Common myeloid progenitor, CD34-positive (primary cell): ENCODE measurements at places on chromosomes 13 and 19.

DNA sequence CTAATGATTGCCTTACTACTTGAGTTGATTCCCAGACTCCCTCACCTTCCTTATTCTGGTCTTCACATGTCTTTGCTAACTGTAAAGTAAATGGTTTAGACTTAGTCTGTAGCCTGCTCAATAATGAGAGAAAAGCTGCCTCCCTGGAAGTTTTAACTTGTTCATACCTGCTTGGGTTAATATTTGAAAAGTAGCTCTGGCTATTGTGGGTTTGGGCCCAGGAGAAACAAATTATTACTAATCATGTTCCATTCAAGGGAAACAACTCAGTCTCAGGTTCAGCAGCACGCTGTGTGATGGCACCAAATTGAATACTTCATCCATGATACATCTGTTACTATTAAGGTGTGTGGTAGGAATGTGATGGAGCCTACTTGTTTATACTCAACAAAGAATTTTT lies 75.0 kb downstream of the ZMYM2 start:
- H3K36me3 ChIP-seq = peaks cover 24% of the 10 kb centered on the region
- no peak for DNase-seq
- no peaks in the 10 kb centered on the region for H3K27me3 ChIP-seq
- H3K27ac ChIP-seq = no peak overlapping the region
- H3K4me3 ChIP-seq = no peak overlapping the region

DNA sequence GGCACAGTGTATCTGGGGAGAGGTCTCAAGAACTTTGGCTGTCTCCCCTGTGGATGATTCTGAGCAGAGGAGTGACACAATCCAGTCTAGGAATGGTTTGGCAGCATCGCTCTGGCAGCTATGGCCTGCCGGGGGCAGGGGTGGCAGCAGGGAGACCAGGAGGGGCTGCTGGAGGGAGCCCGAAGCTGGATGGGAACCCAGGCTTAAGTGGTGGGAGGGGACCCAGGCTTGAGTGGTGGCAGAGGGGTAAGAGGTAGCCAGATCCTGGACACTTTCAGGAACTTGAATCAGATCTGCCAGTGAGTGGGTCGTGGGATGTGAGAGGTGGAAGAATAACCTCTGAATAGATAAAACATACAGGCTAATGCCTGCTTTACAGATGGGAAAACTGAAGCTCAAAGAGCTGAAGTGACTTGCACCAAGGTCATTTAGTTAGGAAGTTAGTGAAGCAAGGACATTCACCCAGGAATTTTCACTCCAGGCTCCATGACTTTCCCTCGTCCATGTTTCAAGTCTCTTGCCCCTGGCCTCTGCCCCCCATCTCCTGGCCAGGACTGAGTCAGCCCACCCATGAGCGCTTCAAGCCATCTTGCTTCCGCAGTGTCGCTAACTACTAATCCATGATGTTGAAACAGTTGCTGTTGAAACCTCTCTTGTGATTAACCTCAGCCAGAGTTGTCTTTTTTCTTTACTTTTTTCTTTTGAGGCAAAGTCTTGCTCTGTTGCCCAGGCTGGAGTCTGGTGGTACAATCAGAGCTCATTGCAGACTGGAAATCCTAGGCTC lies 29.9 kb upstream of the C1QTNF9 start:
- no peaks in the 10 kb centered on the region for H3K27me3 ChIP-seq
- no peak overlapping the region for H3K4me3 ChIP-seq
- H3K27ac ChIP-seq = no peak overlapping the region
- peaks cover 10% of the 10 kb centered on the region for H3K4me1 ChIP-seq

GRCh38 chr19:51407511-51408131 lies 9.8 kb downstream of the SIGLEC10 start:
- peak; percentile 84 for DNase-seq
- H3K4me3 ChIP-seq = no peak overlapping the region
- H3K27ac ChIP-seq = no peak overlapping the region
- H3K27me3 ChIP-seq = no peaks in the 10 kb centered on the region
- H3K4me1 ChIP-seq = peaks cover 33% of the 10 kb centered on the region

DNA sequence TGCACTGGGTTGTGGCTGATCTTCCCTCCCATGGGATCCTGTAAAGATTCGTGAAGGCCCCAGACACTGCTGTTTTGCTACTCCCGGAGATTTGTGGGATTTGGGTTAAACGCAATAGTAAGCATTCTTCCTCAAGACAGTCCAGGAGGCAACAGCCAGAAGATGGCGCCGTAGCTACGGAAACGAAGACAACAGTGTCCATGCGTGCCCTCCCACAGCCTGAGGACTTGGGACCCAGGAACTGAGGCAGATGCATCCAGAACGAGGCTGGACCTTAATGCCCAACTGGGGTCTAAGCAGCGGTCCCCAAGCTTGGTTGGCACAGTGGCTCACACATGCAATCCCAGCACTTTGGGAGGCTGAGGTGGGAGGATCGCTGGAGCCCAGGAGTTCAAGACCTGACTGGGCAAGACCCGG lies 57.6 kb upstream of the ZNF507 start:
- H3K27me3 ChIP-seq = peaks cover 27% of the 10 kb centered on the region
- no peaks in the 10 kb centered on the region for H3K4me1 ChIP-seq
- no peaks in the 10 kb centered on the region for H3K36me3 ChIP-seq
- H3K27ac ChIP-seq = no peak overlapping the region
- H3K4me3 ChIP-seq = no peak overlapping the region
- DNase-seq = peak; percentile 10

GRCh38 chr19:46844067-46844489 lies 6.6 kb downstream of the AP2S1 start:
- DNase-seq = no peak
- H3K27ac ChIP-seq = no peak overlapping the region
- no peaks in the 10 kb centered on the region for H3K4me1 ChIP-seq
- no peaks in the 10 kb centered on the region for H3K27me3 ChIP-seq
- no peak overlapping the region for H3K4me3 ChIP-seq

DNA sequence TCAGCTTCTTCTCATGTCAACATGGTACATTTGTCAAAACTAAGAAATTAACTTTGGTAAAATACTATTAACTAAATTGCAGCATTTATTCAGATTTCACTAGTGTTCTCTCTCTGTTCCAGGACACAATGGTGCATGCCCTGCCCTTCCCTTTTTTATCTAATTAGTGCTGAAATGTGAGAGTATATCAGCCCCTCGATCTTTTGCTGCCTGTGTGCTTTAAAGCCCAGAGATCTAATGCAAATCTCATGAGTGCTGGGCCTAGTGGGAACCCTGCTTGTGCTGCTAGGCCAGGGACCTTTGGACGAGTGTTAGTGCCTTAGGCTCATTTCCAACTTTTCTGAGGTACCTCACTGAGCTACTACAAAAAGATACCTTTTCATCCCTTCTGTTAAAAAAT lies 221.1 kb upstream of the EDNRB start:
- DNase-seq = no peak
- no peaks in the 10 kb centered on the region for H3K27me3 ChIP-seq
- H3K27ac ChIP-seq = no peak overlapping the region

DNA sequence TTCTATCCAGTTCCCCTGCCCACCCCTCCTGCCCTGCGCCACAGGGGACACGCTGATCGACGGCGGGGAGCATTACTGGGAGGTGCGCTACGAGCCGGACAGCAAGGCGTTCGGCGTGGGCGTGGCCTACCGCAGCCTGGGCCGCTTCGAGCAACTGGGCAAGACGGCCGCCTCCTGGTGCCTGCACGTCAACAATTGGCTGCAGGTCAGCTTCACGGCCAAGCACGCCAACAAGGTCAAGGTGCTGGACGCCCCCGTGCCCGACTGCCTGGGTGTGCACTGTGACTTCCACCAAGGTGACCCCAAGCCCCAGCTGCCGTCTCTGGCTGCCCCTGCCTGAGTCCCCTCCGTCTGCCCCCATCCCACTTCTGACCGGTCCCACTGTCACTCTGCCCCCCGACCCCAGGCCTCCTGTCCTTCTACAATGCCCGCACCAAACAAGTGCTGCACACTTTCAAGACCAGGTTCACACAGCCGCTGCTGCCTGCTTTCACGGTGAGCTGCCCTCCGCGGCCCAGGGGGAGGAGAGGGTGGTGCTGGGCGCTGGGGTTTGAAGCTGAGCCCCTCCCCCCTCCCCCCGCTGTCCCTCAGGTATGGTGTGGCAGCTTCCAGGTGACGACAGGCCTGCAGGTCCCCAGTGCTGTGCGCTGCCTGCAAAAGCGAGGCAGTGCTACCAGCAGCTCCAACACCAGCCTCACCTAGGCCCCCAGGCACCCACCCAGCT lies 15.5 kb downstream of the STAP2 start:
- no peak overlapping the region for H3K27ac ChIP-seq
- H3K36me3 ChIP-seq = no peaks in the 10 kb centered on the region
- no peak overlapping the region for H3K4me3 ChIP-seq
- no peak for DNase-seq
- H3K4me1 ChIP-seq = peaks cover 22% of the 10 kb centered on the region

- no peaks in the 10 kb centered on the region for H3K27me3 ChIP-seq
- H3K27ac ChIP-seq = no peak overlapping the region
- H3K36me3 ChIP-seq = no peaks in the 10 kb centered on the region
- H3K4me3 ChIP-seq = no peak overlapping the region
Observed at GRCh38 chr19:33280351-33280921, 21.9 kb downstream of the CEBPA start.

GRCh38 chr13:19882231-19882630 lies 18.8 kb upstream of the ZMYM5 start:
- no peak for DNase-seq
- H3K4me1 ChIP-seq = no peaks in the 10 kb centered on the region
- H3K36me3 ChIP-seq = no peaks in the 10 kb centered on the region
- H3K4me3 ChIP-seq = no peak overlapping the region
- H3K27me3 ChIP-seq = no peaks in the 10 kb centered on the region

GRCh38 chr13:98214008-98214643 lies 37.1 kb upstream of the RNF113B start:
- DNase-seq = no peak
- H3K27me3 ChIP-seq = peaks cover 5% of the 10 kb centered on the region
- no peaks in the 10 kb centered on the region for H3K36me3 ChIP-seq
- H3K4me1 ChIP-seq = no peaks in the 10 kb centered on the region

- DNase-seq = peak; percentile 17
- peaks cover 14% of the 10 kb centered on the region for H3K4me1 ChIP-seq
- no peak overlapping the region for H3K27ac ChIP-seq
- H3K36me3 ChIP-seq = no peaks in the 10 kb centered on the region
- no peak overlapping the region for H3K4me3 ChIP-seq
Observed at GRCh38 chr13:40389081-40389641, 277.3 kb downstream of the FOXO1 start.

DNA sequence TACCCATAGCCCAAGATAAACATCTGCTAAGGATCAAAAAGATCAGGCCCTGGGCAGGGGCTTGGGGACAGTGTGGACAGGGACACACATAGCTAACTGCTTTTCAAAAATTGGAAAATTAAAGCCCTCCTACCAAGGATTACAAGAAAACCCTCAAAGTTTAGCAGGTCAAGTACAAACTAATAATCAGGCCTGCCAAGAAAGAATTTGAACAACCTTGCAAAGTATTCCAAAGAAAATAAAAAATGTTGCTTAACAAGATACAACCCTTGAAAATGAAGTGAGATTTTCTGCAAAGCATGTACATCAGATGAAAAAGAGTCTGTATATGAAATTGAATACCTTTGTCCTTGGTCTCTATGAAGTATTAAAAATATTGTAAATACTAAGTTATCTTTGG lies 67.3 kb downstream of the KLF12 start:
- no peak overlapping the region for H3K27ac ChIP-seq
- H3K36me3 ChIP-seq = no peaks in the 10 kb centered on the region
- no peak overlapping the region for H3K4me3 ChIP-seq

GRCh38 chr19:10120538-10121189 lies 965 bp upstream of the EIF3G start:
- no peak overlapping the region for H3K4me3 ChIP-seq
- H3K4me1 ChIP-seq = peaks cover 12% of the 10 kb centered on the region
- peaks cover 18% of the 10 kb centered on the region for H3K36me3 ChIP-seq
- H3K27me3 ChIP-seq = no peaks in the 10 kb centered on the region
- no peak for DNase-seq
- H3K27ac ChIP-seq = no peak overlapping the region

- H3K4me1 ChIP-seq = no peaks in the 10 kb centered on the region
- no peaks in the 10 kb centered on the region for H3K36me3 ChIP-seq
- H3K27ac ChIP-seq = no peak overlapping the region
- H3K27me3 ChIP-seq = no peaks in the 10 kb centered on the region
Observed at GRCh38 chr13:22256111-22256639, 585.3 kb downstream of the FGF9 start.

DNA sequence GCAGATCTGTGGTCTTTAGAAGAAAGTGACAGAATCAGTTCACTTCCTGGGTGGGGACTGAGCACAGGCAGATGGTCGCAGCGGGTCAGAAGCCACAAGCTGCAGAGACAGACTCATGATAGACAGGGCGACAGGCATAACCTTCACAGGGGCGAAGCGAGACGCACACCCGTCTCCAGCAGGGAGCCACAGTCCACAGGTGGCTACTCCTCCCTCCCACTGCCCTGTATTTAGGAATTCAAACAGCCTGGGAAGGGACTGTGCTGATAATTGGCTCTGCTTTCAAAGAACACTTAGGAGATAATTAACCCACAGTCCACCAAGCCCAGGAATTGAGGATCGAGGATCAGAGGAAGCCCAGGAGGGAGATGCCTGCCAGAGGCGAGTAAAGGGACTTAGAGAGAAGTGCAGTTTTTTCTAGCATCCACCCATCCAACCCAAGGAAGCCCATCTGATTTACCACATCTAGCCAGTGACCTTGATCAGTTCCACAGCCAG lies 23.2 kb downstream of the RFX2 start:
- peak overlapping the region; percentile 70 for H3K27ac ChIP-seq
- H3K4me1 ChIP-seq = peaks cover 8% of the 10 kb centered on the region
- H3K27me3 ChIP-seq = peaks cover 5% of the 10 kb centered on the region
- H3K4me3 ChIP-seq = no peak overlapping the region

DNA sequence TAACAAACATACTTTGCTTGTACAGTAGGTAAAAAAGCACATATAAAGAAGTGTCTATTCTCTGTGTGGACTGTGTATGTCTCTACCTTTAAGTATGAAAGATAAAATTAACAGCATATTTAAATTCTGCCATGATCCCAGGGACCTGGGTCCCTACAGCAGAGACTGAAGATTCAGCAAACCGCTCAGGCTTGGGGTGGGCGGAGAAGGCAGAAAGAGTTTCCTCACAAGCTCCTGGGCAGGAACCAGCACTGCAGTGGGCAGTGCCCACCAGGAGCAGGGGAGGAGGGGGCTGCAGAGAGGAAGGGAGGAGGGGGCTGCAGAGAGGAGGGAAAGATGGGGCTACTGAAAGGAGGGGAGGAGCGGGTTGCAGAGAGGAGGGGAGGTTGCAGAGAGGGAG lies 44.6 kb upstream of the GRTP1 start:
- no peak overlapping the region for H3K27ac ChIP-seq
- no peak overlapping the region for H3K4me3 ChIP-seq
- H3K27me3 ChIP-seq = no peaks in the 10 kb centered on the region
- peaks cover 16% of the 10 kb centered on the region for H3K4me1 ChIP-seq
- no peaks in the 10 kb centered on the region for H3K36me3 ChIP-seq

DNA sequence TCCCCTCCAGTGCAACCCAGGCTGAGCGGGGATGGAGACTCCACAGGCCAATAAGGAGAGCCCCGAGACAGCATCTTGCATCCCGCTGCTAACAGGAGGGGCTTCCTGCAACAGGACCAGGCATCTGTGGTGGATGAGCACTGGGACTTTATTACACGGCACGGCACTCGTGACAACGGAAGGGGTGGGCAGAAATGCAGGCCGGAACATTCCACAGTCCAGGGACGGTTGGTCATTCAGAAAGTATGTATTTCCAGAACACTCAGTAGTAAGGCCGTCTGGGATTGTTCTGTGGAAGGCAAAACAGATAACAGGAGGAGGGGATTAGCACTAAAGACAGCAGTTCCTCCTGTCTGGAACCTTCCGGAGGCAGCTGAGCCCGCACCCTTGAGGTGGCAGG lies 3.3 kb upstream of the TM6SF2 start:
- H3K36me3 ChIP-seq = peaks cover 27% of the 10 kb centered on the region
- H3K4me1 ChIP-seq = peaks cover 2% of the 10 kb centered on the region
- no peak for DNase-seq
- H3K27ac ChIP-seq = no peak overlapping the region

GRCh38 chr19:13093407-13094105 lies 9.1 kb downstream of the LYL1 start:
- H3K27ac ChIP-seq = no peak overlapping the region
- H3K27me3 ChIP-seq = no peaks in the 10 kb centered on the region
- no peaks in the 10 kb centered on the region for H3K36me3 ChIP-seq
- DNase-seq = peak; percentile 92
- H3K4me3 ChIP-seq = peak overlapping the region; percentile 83
- no peaks in the 10 kb centered on the region for H3K4me1 ChIP-seq
